ENCODE measurements at places on chromosomes 11 and 22. TPM values are rescaled to one million over a fixed set of nuclear protein-coding genes. Genes with fewer than 3 reads are reported as not detected.

- H3K4me3 ChIP-seq, result peak overlapping the region; percentile 87
- DNase-seq, result no peak
- no peaks in the 10 kb centered on the region for H3K27me3 ChIP-seq
- peak overlapping the region; percentile 87 for H3K27ac ChIP-seq
- peaks cover 57% of the 10 kb centered on the region for H3K4me1 ChIP-seq
- no peaks in the 10 kb centered on the region for H3K36me3 ChIP-seq
Observed at GRCh38 chr22:25563761-25564319, 635 bp upstream of the GRK3 start.

LGR4 gene
- total RNA-seq, result 1.1 TPM

DNA sequence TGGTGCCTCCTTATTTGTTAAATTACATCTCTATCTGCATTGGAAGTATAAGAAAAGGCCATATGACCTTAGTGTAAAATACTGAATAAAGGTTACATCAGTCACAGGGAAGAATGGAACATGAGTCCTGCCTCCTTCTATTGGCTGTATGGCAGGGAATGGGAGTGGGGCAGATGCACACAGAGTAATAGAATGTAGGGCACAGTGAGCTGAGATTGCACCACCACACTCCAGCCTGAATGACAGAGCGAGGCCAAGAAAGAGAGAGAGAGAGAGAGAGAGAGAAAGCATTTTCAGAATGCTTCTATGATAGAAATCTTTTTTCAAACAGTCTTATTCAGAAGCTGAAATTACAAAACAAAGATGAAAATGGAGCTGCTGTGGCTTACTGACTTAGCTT, 58.8 kb downstream of the SLN start:
- no peak overlapping the region for H3K27ac ChIP-seq
- no peaks in the 10 kb centered on the region for H3K36me3 ChIP-seq
- DNase-seq, result no peak
- H3K4me1 ChIP-seq, result no peaks in the 10 kb centered on the region

- no peak overlapping the region for H3K4me3 ChIP-seq
- DNase-seq, result no peak
- no peak overlapping the region for H3K27ac ChIP-seq
- peaks cover 42% of the 10 kb centered on the region for H3K4me1 ChIP-seq
Observed at GRCh38 chr11:116963813-116964212, 126.4 kb upstream of the APOA1 start.

GRCh38 chr11:131592734-131593133, 222.3 kb downstream of the NTM start:
- H3K36me3 ChIP-seq, result no peaks in the 10 kb centered on the region
- H3K27me3 ChIP-seq, result peaks cover 13% of the 10 kb centered on the region
- H3K27ac ChIP-seq, result no peak overlapping the region
- no peaks in the 10 kb centered on the region for H3K4me1 ChIP-seq

GRCh38 chr11:96228473-96228891, 114.5 kb downstream of the MAML2 start:
- H3K27ac ChIP-seq, result peak overlapping the region; percentile 88
- no peaks in the 10 kb centered on the region for H3K27me3 ChIP-seq
- DNase-seq, result no peak

- H3K27ac ChIP-seq, result peak overlapping the region; percentile 100
- H3K4me1 ChIP-seq, result peaks cover 30% of the 10 kb centered on the region
- H3K4me3 ChIP-seq, result peak overlapping the region; percentile 97
- DNase-seq, result no peak
- peaks cover 3% of the 10 kb centered on the region for H3K36me3 ChIP-seq
- no peaks in the 10 kb centered on the region for H3K27me3 ChIP-seq
Observed at GRCh38 chr11:10809373-10810160, 841 bp upstream of the EIF4G2 start.

- peak overlapping the region; percentile 66 for H3K27ac ChIP-seq
- H3K4me1 ChIP-seq, result peaks cover 44% of the 10 kb centered on the region
- peak overlapping the region; percentile 47 for H3K4me3 ChIP-seq
Observed at GRCh38 chr22:17103351-17103750, 17.8 kb downstream of the TMEM121B start.

- H3K36me3 ChIP-seq, result no peaks in the 10 kb centered on the region
- H3K4me1 ChIP-seq, result peaks cover 51% of the 10 kb centered on the region
- DNase-seq, result no peak
- H3K27ac ChIP-seq, result peak overlapping the region; percentile 90
- H3K27me3 ChIP-seq, result no peaks in the 10 kb centered on the region
Observed at GRCh38 chr11:61162092-61162941, 1.1 kb upstream of the VPS37C start.

DNA sequence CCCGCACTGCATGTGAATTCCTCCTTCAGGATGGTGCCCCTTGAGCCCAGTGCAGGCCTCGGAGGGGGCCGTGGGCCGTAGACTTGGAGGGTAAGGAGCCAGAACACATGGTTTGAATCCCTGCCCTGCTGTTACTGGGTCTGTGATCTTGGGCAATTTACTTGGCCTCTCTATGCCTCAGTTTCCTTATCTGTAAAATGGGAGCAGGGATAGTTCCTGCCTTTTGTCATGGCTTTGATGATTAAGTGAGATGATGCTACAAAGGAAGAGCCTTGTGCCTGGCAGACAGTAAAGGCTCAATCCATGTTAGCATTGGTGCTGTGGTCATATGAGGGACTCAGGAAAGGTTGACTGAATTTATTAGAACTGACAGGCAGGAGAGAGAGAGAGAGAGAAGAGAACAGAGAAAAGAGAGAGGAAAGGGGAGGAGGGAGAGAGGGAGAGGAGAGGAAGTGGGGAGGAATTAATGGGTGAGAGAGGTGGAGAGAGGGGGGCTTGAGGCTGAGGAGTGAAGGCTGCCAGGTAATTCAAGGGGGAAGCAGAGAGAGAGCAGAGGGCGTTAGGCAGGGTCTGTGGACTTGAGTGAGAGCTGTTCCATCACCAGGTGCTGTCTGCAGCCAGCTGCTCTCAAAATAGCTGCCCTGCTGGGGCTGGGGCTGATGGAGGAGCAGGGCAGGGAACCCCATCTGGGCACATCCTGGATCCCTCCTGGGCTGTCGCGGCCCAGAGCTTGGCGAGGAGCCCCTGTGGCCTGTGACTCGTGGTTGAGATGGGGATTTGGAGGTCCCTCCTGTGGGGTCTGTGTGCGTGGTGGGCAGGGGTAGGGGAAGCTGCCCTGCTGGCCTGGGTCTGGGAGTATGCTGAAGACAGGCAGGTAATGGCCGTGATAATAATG, 44.1 kb downstream of the MCM5 start:
- H3K27ac ChIP-seq, result peak overlapping the region; percentile 27
- H3K27me3 ChIP-seq, result no peaks in the 10 kb centered on the region
- peaks cover 5% of the 10 kb centered on the region for H3K36me3 ChIP-seq
- H3K4me1 ChIP-seq, result peaks cover 3% of the 10 kb centered on the region

DNA sequence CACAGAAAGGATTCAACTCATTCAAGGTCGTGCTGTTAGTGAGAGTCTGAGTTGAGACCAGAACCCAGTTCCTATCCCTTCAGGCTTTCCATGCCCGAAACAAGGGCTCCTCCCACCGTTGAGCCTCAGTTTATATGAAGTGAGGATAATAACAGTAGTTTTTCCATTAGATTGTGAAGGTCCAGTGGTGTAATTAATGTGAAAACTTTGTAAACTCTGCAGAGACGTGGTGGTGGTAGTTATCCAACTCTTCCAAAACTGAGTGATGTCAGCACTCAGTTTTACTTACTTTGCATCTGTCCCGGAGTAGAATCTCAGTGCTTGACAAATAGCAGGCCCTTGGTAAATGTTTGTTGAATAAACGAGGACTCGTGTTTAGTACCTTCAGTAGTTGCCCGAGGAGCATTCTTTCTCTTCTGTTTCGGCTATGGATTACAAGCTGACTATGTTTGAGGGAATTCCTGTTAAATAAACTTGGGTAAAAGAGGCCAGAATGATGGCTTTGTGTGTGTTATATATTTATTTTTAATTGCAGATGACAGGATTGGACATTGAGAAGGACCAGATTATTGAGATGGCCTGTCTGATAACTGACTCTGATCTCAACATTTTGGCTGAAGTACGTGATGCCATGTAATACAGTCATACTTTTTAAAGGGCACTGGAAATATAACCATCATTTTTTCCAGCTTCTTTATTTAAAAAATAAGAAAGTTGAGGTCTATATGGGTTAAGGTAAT, 1.0 kb downstream of the REXO2 start:
- no peaks in the 10 kb centered on the region for H3K27me3 ChIP-seq
- peak overlapping the region; percentile 97 for H3K4me3 ChIP-seq
- no peak overlapping the region for H3K27ac ChIP-seq
- no peak for DNase-seq
- H3K36me3 ChIP-seq, result peaks cover 3% of the 10 kb centered on the region

TMEM45B gene
- total RNA-seq, result 6.1 TPM

DNA sequence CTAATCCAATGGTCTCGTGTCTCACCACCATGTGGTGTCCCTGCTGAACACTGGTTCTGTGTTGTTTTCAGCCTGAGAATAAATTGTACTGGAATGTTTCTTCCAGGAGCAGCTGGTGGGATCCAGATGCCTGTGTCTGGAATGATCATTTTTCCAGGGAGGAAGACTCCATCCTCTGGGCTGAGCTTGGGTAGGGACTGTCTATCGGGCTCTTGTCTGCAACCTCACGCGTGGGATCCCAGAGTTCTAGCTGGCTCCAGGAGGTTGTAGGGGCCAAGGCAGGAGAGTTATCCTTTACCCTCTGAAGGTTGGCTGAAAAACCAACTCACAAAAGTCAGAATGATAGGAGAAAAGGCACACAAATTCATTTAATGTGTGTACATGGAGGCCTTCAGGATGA, 144.1 kb upstream of the B3GAT1 start:
- H3K4me1 ChIP-seq, result no peaks in the 10 kb centered on the region
- no peak overlapping the region for H3K27ac ChIP-seq
- no peak overlapping the region for H3K4me3 ChIP-seq
- H3K36me3 ChIP-seq, result no peaks in the 10 kb centered on the region
- no peak for DNase-seq

DNA sequence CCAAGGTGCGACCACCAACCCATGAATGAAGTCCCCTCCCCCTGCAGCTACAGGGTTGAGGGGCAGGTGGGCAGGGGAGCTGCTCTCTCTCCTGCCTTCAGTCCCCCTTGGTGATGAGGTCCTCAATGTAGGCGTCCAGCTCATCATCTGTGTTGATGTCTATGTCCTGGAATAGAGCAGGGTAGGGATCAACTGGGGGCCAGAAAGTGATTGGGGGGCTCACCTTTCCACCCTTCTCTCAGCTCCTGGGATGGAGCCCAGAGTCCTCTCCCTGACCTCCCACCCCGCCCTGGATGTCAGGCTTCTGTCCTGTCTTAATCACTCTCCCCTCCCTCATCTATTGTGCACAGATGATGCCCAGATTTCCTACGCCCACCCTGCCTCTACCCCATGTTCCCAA, 41.9 kb downstream of the MORC2 start:
- H3K4me3 ChIP-seq, result no peak overlapping the region
- H3K4me1 ChIP-seq, result peaks cover 12% of the 10 kb centered on the region
- peak overlapping the region; percentile 24 for H3K27ac ChIP-seq
- DNase-seq, result no peak

DNA sequence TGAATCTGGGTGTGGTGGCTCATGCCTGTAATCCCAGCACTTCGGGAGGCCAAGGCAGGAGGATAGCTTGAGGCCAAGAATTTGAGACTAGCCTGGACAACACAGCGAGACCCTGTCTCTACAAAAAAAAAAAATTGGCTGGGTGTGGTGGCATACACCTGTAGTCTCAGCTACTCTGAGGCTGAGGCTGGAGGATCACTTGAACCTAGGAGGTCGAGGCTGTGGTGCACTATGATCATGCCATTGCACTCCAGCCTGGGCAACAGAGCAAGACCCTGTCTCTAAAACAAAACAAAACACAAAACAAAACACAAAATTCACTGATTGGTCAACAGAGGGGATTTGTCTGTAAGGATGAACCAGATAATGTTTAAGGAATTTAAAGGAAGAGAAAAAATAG, 113.7 kb downstream of the STIM1 start:
- H3K4me3 ChIP-seq, result peak overlapping the region; percentile 78
- peaks cover 32% of the 10 kb centered on the region for H3K4me1 ChIP-seq
- no peaks in the 10 kb centered on the region for H3K27me3 ChIP-seq
- no peak for DNase-seq
- H3K27ac ChIP-seq, result peak overlapping the region; percentile 94
- H3K36me3 ChIP-seq, result peaks cover 18% of the 10 kb centered on the region

DNA sequence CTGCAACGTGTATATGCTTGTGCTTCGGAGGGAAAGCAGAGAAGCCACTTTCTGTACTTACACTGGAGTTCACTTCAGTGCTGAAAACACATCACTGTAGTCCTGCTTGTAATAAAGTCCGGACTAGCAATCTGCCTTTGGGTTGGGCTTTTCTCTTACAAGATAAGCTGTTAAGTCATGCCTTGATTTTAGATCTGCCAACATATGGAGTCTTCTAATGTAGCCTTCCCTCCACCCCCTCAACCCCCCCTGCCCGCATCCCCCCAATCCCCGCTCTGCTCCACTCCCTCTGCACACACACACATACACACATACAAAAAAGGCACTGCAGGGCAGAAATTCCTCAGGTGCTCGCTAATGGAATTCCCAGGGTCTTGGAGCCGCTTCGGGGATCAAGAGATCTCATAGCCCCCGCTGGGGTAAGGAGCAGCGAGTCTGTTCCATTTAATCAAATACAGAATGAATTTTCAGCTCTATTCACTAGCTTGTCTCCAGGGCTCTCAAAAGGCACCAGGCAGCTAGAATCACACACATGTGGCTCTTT, 3.4 kb downstream of the CDON start:
- H3K27ac ChIP-seq, result no peak overlapping the region
- no peak for DNase-seq
- peaks cover 9% of the 10 kb centered on the region for H3K4me1 ChIP-seq
- H3K27me3 ChIP-seq, result no peaks in the 10 kb centered on the region
- no peaks in the 10 kb centered on the region for H3K36me3 ChIP-seq

GRCh38 chr11:10080138-10080537, 213.9 kb downstream of the SBF2 start:
- H3K36me3 ChIP-seq, result peaks cover 41% of the 10 kb centered on the region
- peaks cover 1% of the 10 kb centered on the region for H3K27me3 ChIP-seq
- no peak overlapping the region for H3K4me3 ChIP-seq
- no peak overlapping the region for H3K27ac ChIP-seq
- peaks cover 6% of the 10 kb centered on the region for H3K4me1 ChIP-seq
- DNase-seq, result no peak

GRCh38 chr11:10932976-10933375, 75.1 kb upstream of the ZBED5 start:
- H3K36me3 ChIP-seq, result no peaks in the 10 kb centered on the region
- H3K4me3 ChIP-seq, result no peak overlapping the region
- H3K4me1 ChIP-seq, result peaks cover 26% of the 10 kb centered on the region
- H3K27ac ChIP-seq, result no peak overlapping the region
- DNase-seq, result no peak

SSRP1 gene
- 72.7 TPM for total RNA-seq

- DNase-seq, result no peak
- H3K4me1 ChIP-seq, result no peaks in the 10 kb centered on the region
- no peaks in the 10 kb centered on the region for H3K27me3 ChIP-seq
- no peaks in the 10 kb centered on the region for H3K36me3 ChIP-seq
- H3K4me3 ChIP-seq, result no peak overlapping the region
Observed at GRCh38 chr11:69094111-69094914, 45.6 kb downstream of the TPCN2 start.

FADS3 gene
- total RNA-seq, result 5.1 TPM

GRCh38 chr11:123892031-123892430, 6.6 kb upstream of the TMEM225 start:
- H3K27ac ChIP-seq, result no peak overlapping the region
- no peak for DNase-seq
- H3K4me3 ChIP-seq, result no peak overlapping the region
- no peaks in the 10 kb centered on the region for H3K4me1 ChIP-seq
- H3K27me3 ChIP-seq, result peaks cover 13% of the 10 kb centered on the region

Data from naive thymus-derived CD8-positive, alpha-beta T cell (primary cell).